SHP77 treated with DMSO at 0.1 percent for 48 hours (cell line): ENCODE measurements at places on chromosomes 5 and 9.

GRCh38 chr9:10144355-10144754, 468.4 kb downstream of the PTPRD start:
- no peak for DNase-seq

DNA sequence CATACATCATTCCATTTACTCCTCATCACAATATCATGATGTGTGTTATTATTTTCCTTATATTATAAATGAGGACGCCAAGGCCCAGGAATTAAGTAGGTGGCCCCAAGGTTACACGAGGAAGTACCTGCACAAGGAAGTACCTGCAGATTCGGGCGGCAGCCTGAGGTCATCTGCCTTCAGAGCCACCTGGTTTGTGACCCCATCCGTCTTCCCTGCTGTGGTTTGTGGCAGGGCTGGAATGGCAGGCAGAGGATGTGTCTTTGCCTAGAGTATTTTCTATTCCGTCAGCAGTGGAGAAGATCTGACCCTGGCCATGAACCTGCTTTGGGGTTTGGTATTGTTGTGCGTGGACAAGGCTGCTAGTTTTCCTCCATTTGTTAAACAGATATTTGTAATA, 59.7 kb downstream of the PDZD2 start:
- no peak for DNase-seq

- DNase-seq = no peak
Measured at GRCh38 chr9:127571971-127572370, 40.1 kb upstream of the STXBP1 start.

DNA sequence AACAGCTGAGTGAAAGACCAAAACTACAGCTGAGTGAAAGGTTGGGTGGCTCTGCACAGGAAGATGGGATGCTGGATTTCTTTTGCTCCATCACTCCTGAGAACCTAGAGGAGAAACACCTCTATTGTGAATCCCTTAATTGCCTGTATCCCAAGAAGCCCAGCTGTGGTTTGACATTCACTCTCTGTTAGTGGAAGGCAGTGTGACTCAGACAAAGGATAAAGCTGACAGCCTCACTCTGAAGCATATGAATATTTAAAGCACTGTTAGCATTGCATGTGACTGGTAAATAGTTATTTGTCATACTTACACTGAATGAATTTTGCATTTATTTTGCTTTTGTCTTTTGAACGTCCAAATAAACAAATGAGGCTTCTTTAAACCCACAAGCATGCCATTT, 367.1 kb upstream of the RIOK2 start:
- DNase-seq = no peak

- DNase-seq = no peak
Measured at GRCh38 chr9:136262671-136263178, 17.1 kb upstream of the QSOX2 start.

DNA sequence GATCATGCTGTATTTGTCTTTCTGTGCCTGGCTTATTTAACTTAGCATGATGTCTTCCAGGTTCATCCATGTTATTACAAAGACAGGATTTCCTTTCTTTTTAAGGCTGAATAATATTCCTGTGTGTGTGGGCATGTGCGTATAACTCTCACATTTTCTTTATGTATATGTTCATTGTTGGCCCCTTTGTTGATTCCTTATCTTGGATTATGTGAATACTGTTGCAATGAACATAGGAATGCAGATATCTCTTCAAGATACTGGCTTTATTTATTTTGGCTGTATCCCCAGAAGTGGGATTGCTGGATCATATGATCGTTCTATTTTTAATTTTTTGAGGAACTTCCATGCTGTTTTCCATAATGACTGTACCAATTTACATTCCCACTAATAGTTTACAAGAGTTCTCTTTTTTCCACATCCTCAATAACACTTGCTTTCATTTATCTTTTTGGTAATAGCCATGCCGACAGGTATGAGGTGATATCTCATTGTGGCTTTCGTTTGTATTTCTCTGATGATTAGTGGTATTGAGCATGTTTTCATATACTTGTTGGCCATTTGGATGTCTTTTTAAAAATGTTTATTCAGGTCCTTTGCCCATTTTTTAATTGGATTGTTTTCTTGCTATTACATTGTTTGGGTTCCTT, 38.0 kb downstream of the CREBRF start:
- DNase-seq = no peak

DNA sequence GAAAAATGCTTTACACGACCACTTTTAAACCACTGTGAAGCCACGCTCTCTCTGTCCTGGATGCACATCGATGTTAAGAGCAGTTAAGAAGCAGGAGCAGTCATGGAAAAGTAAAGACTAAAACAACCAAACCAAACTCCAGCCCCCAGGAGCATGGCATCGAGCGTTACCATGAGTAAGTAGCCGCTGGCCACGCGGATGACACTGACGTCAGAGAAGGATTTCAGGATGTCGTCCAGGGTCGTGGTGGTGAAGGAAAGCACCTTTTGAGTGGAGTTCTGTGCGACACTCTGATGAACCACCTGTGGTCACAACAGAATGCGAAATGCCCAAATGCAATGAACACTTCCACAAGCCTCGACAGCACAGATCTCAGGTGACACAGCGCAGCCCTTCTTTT, 38.9 kb downstream of the PTCH1 start:
- DNase-seq = no peak

GRCh38 chr5:98585661-98586310, 187.7 kb upstream of the RGMB start:
- no peak for DNase-seq

GRCh38 chr5:116613445-116613844, 38.8 kb upstream of the SEMA6A start:
- no peak for DNase-seq

GRCh38 chr9:36980148-36980974, 53.7 kb downstream of the PAX5 start:
- peak; percentile 2 for DNase-seq

DNA sequence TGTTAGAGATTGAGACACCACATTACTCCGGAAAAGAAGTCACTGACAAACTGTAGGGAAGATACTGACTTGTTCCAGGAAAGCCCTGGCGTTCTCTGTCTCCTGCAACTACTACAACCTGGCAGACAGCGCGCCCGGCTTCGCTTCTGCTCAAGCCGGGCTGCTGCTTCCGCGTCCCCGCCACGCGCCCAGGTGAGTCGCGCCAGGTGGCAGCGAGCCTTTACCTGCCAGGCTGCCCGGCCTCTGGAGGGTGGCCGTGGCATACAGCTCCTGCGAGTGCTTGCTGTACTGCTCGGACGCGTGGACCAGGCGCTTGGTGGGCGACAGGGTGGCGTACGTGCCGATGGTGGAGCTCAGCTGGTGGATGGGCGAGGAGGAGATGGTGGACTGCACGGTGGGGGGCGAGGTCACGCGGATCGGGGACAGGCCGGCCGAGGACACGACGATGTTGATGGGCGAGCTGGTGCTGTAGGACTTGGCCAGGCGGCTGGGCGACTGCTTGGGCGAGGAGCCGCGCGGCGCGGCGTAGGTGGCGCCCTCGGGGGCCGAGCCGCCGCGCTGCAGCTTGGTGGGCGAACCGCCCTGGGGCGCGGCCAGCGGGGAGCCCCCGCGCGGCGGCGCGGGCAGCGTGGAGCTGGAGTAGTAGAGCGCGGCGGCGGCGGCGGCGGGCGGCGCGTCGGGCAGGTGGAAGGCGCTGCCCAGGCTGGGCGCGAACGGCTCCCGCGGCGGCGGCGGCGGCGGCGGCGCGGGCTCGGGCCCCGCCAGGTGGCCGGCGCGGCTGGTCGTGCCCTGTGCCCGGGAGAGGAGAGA, 519.6 kb downstream of the CTNND2 start:
- no peak for DNase-seq

GRCh38 chr5:176680226-176680563, 32.9 kb downstream of the TSPAN17 start:
- no peak for DNase-seq

GRCh38 chr9:131347376-131348020, 46.4 kb upstream of the PRRC2B start:
- DNase-seq = no peak

GRCh38 chr5:115068239-115069086, 101.2 kb downstream of the TRIM36 start:
- peak; percentile 43 for DNase-seq

DNA sequence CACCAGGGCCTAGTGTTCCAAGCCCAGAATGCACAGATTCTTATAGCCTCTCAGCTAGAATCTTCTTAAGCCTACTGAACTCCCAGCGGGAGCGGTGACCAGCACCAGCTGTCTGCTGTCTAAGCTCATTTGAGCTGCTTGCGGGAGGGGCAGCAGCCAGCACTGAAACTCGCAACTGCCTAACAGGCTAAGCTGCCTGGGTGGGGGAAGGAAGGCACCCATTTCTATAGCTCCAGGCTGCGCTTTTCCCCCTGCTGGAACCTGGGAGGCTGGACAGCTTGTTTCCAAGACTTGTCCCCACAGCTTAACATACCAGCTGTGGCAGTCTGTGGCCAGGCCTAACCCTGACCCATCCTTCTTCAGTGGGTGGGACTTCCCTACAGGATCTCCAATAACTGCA, 512.9 kb downstream of the EFNA5 start:
- DNase-seq = no peak

DNA sequence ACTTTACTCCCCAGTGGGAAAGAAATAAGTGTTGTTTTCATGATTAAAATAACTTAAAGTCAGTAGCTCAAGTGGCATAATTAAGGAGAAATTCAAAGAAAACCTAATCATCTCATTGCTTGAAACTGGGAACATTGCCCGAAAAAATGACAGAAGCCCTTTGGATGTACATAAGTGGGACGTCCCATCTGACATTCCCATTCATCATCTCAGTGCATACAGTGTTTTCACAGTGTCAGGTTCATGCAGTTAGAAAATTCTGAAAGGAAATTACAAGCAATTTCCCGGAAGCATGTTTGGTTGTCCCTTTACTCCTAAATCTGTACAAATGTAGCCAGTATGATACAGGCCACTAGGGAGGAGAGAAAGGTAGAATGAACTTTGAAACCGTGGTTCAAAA, 95.6 kb downstream of the ADAMTS16 start:
- no peak for DNase-seq

DNA sequence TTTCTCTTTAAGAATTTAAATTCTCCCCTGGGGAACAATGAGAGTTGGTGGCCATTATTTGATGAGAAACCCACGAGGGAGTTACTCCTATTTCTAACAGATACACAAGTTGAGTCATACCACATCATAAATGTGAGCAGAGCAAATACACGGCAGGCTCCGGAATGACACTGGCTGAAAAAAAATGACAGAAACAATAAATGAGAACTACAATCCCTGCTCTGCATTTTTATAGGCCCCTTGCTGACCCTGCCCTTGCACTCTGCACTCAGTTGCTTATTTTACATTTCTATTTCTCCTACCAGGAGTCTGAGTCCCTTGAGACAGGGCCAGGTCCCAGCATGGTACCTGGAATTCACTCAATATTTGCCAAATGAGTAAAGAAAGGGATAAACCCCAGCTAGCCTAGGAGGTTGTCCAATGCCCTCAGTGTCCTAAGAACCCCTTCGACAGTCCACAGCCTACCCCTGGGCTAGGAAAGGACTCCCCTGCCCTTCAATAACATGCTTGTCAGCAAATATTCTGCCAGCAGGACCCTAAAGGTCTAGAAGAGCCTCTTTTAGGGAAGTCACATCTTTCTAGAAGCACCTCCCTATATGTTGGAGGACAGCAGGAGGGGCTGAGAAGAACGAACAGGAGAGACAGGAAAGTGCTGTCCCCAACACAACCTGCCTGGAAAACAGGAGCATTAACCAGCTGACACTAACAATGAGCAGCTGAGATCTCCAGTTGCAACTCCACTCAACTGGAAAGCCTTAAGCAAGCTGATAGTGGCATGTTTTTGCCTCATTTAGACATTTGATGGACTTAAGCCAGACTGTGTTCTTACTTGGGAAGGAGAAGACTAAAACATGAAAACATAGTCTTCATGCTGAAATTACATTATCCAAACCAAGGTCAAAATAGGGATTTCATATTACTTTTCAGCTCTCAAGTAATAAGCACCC, 191.2 kb downstream of the ACTL7B start:
- no peak for DNase-seq

DNA sequence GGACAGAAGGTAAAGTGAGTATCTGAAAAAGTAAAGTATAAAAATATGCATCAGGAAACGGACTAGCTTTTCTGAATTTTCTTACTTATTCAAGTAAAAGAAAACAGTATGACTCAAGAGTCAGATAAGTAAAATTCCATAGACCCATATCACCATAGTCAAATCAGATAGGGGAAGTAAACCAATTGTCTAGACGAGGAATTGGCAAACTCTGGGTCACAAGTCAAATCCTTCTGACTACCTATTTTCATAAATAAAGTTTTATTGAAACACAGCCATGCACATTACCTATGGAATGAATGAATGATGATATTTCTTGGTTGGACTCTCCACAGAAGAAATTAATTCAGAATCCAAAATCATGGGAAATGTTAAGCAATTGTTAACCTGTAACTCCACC, 59.1 kb upstream of the TMC1 start:
- no peak for DNase-seq

DNA sequence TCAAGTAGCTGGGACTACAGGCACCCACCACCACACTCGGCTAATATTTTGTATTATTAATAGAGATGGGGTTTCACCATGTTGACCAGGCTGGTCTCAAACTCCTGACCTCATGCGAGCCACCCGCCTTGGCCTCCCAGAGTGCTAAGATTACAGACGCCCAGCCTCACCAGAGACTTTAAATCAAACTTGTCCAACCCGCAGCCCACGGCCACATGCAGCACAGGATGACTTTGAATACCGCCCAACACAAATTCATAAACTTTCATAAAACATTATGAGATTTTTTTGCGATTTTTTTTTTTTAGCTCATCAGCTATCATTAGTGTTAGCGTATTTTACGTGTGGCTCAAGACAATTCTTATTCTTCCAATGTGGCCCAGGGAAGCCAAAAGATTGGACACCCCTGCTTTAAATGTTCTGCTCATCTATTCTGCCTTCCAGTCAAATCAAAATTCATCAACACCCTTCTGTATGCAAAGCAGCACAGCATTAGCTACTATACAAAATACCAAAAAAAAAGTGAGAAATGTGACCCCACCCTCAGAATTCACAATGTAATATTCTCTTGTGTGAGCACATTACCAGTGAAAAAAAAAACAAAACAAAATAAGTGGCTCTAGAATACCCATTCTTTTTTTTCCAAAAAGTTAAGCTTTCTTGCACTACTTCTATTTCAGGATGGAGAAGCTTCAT, 42.7 kb upstream of the CDC42SE2 start:
- no peak for DNase-seq

- DNase-seq = no peak
Measured at GRCh38 chr9:11708899-11709298, 984.3 kb upstream of the TYRP1 start.

DNA sequence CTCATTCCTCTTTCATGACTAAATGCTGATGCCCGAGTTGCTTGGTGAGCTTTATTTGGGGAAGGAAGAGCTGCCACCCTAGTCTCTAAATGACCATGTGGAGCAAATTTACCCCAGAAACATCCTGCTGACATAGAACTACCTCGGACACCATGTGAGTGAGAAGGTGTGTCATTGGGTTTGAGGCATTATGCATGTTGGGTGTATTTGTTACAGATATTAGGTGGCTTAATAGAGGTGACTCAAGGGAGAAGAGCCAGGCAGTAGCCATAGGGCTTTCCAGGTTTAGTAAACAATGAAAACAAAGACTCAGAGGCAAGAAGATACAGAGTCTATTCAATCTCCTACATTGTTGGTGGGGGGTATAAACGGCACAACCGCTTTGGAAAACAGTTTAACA, 581.5 kb downstream of the CCDC171 start:
- no peak for DNase-seq

GRCh38 chr9:27157097-27157496, 48.1 kb downstream of the TEK start:
- DNase-seq = no peak
